NCI-H2029 treated with DMSO at 0.1 percent for 48 hours (cell line): ENCODE measurements at places on chromosomes 2 and 18.
A peak's percentile ranks its signal among the peaks of the same experiment; 100 is the strongest.

GRCh38 chr2:110948027-110948674 is 172.6 kb upstream of the BCL2L11 start:
- DNase-seq, result peak; percentile 35

DNA sequence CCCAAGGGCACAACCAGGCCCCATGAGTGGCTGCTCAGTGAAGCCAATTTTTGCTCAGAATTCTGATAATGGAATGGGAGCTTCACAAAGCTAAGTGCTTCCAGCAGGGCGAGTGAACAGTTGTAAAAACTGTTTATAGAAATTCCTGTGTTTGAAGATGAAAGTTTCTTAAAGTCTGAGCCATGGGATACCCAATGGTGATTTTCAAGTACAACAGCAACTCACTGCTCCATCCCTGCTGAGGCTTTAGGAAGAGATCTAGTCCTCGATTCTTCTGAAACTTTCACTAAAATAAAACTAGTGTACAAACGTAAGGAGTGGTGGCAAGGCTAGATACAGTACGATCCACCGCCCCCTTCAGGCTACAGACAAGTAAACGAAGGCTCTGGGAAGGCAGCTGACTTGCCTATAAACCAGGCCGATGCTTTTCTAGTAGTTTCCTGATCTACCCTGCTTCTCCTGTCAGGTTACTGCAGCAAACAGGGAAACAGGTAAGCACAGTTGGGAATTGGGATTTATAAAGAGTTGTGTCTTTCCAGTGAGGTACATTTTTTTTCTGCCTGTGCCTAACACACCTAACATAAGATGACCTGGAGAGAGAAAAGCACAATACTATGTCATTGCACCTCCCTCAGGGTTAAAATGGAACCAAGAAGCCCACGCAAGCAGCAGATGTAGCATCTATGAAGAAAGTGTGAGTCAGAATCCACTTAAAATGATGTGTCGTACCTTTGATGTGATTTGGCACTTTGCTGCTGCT is 108.7 kb downstream of the UXS1 start:
- DNase-seq, result no peak

DNA sequence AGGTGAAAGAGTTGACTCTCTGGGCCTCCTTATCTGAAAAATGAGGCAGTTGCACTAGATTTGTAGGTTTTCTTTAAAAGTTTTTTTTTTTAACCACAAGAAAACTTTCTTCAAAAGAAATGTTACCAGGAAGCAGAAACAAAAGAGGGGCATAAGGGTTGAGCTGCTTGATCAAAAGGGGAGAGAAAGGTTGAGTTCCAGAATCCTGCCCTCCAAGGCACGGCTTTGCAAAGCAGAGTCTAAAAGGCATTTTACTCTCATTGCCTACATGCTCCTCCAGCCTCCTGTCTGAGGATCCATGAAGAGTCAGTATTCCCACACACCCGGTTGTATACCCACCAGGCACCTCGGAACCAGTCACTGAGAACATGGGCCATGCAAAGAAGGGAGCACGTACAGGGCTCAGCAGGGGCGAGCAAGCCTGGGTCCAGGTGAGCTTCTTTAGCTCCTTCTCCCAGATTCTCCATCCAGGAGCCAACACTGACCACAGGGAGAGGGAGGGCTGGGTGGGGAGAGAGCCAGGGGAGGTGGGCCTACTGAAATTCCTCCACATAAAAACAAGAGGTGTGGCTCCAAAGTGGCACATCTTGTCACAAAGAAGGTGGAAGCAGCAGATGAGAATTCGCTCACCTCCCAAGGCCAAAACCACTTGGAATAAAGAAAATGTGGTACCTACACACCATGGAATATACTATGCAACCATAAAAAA is 116.0 kb upstream of the EPC2 start:
- DNase-seq, result no peak

- DNase-seq, result no peak
These were observed 17.1 kb downstream of the TUBB6 start for GRCh38 chr18:12324991-12325725.

DNA sequence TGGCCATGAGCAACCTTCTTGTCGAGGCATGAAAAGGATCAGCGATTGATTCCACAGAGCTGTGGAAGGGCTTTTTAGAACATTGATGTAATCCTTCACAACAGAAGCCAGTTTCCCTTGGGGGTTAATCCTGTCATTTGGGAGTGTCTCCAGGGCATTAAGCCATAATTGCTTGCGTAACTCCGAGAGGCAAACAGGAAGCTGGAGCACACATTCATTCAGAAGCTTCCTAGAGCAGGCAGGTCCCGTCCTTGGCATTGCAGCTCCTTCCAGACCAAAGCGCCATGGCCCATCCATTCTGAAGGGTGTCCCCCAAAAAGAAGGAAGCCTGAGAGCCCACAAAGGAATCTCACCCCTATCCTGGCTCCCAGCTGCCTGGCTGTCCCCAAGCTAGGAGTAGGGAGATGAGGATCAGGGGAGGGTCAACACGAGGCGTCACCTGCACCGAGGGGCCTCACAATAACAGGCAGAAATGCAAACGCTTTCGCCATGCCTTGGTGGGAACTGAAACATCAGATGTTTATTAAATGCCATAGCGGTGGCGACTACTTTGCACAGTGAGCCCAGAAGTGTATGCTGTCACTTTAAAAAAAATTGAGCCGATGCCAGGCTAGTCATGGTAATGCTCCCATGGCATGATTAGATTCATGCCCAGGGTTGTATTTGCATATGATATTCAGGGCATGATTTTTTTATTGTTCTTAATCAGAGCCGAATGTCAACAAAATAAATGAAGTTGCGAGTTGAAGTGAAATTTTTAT is 339.4 kb downstream of the BCL11A start:
- peak; percentile 33 for DNase-seq

DNA sequence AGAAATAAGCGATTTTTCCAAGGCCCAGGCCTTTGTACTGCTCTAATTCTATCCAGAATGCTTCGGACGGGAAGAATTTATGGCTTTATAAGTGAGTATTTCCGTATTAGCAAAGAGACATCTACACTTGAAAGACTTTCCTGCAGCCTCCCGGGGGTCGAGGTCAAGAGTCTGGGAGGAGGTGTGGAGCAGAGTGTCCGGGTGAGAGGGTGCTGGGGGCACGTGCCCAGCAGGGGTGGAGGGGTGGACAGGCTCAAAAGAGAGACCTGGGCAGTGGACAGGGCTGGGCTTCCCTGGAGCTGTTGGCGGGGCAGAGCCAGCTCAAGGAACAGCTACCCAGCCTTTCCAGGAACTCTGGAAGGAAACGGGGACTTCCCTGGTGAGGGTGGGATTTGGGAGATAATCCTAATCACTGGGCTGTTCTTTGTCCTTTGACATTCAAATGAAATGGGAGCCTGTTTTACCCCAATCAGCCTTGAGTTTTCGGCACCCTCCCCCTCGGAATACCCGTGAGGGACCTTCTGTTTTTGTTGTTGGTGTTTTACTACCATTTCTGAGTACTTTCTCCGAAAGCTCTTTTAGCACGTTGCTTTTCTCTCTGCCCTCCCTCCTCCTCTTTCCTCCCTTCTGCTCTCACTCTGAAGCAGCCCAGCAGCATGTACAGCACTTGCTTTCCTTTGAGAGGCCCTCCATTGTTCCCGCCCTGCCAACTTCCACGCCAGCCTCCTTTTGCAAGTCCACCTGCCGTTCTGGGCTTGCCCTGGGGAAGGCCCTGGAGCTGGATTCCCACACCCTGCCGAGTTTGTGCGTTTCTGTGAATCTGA is 164.7 kb downstream of the AGAP1 start:
- DNase-seq, result peak; percentile 31

GRCh38 chr2:19669559-19669958 is 232.2 kb downstream of the TTC32 start:
- DNase-seq, result no peak

DNA sequence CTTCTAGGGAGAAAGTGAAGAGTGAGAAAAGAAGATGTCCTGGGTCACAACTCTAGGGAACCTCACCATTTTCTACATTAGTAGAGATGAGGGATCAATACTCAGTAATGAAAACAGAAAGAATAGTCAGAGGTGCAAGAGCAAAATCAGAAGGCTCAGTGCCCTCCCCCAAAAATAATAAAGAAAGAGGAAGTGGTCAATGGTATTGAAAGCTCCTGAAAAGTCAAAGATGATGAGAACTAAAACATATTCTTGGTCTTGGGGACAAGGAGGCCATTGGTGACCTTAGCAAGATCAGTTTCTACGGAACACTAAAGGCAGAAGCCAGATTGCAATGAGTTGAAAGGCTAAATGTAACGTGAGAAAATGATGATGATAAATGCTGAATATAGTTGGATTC is 24.5 kb upstream of the MYO1B start:
- no peak for DNase-seq

GRCh38 chr2:73268830-73269685 is 15.2 kb downstream of the FBXO41 start:
- DNase-seq, result peak; percentile 39

DNA sequence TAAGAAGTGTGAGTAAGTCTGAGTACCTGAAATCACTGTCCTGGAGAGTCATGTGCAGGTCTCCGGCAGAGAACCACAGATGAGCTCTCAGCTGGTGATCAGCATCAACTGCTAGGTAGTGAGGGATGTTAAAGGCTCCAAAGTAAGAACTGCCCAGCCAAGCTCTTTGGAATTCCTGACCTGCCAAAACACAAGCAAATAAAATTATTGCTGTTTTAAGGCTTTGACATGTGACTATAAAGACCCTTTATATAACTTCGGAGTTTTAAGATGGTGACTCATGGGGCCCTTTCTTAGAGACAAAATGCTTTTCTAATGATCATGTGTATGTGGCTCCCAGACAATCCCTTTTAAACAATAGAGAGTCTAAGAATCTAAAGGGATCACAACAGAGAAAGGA is 855.7 kb downstream of the TRIB2 start:
- DNase-seq, result no peak

DNA sequence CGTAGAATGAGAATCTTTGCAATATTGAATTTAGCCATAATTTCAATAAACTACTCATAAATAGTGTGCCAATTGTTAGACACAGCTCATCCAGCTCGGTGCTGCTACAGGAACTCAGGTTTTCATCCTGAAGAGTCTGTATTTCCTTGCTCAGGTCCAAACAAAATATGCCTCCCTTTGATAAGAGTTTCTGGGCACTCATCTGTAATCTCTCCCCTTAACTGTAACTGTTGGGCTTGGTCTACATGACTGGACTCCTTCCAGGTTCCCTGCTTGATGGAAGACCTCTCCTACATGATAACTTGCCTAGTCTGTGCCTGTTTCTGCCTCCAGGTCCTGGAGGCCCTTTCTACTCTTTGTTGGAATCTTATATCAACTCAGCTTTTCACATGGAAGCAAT is 57.9 kb downstream of the GCA start:
- DNase-seq, result no peak

- no peak for DNase-seq
These were observed 100.3 kb downstream of the MBP start for GRCh38 chr18:77032181-77032701.

DNA sequence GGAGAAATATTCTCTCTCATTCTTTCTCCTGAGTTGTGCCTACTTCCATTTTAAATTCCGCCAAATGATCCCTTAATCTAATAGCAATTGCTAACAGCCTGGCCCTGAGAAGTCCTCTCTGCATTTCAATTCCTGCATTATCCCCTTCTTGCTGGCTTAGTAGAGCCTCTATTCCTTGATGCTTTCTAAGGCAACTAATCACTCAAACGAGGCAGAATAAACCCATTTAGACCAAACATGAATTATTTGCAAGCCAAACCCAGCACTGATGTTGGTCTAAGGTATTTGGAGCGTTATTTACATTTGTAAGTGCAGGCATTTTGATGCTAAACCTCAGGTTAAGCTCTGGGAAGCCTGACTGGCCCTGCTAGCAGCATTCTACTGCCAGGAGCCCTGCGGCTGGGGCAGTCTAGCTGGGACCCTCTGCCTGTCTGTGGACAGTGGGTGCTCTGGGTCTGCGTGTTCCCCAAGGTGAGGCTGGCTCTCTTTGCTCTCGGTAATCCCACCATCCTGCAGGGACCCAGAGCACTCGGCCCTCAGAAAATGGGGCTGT is 173.1 kb upstream of the HS6ST1 start:
- DNase-seq, result no peak

DNA sequence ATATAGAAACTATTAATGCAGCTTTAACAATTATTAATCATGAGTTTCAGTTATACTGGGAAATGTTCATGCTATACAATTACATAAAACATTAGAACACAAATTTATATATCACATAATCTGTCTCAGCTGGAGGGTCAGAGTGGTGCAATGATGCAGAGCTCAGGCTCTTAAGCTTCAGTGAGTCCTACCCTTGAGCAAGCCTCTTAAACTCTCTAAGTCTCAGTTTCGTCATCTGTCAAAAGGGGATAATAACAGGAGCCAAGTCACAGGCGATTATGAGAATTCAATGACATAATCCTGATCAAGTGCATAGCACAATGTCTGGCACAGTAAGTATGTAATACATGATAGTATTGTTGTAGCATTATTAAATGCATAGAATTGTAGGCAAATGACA is 46.0 kb downstream of the LAMA1 start:
- no peak for DNase-seq

GRCh38 chr2:55452879-55453278 is 33.2 kb upstream of the CCDC88A start:
- DNase-seq, result no peak

DNA sequence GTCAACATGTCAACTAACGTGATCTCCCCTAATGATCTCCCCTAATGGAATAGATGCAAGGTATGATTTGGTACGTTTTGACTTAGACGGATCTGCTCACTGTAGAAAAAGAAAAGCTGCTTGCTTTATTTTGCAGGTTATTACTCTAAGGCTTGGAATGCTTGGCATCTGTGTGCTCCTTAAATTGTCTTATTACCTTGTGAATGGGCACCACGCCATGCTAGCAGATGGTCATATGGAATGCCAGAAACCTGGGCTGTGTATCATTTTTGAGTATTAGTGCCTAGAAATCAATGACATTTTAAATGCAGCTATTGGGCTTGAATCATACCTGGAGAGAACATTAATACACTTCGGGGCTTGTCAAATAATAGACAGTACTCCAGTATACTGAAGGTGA is 16.5 kb upstream of the FIGN start:
- DNase-seq, result no peak

DNA sequence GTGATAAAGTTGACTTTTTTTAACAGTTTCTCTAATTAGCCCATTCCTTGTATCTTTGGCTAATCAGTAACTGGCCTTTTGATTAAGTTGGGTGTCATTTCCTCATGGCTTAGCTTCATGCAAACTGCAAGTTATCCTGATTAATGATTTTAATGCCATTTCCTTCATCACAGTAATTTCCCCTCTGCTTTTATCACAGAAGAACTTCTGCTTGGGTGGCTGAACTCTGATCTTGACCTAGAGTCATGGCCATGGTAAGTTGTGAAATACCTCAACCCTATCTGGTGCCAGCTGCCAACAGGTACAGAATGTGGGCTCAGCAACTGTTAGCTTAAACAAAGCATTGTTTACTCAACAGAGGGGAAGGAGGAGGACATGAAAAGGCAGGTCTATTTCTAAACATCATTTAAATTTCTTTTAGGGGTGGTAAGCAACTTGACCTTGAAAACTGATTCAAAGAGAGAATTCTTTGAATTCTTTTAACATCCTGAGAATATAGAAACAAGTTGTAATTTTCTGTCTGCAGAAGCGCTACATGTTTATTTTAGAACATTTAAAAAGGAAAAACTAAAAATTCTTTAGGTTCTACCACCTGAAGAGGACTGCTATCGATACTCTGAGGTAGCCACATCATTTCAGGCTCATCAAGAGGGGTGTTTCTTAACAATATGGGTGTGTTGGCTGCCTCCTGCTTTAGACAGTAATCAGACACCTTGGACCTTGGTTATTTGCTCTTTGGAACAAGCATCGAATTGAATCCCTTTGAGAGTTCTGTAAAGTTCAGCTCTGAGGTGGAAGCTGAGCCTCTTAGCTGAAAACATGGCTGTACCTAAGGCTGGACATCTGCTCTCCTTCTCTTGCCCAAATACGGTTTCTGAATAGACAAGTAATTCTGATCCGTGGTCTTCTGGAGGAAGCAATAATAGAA is 39.7 kb downstream of the ANXA4 start:
- DNase-seq, result peak; percentile 31

- DNase-seq, result peak; percentile 14
These were observed 6.7 kb downstream of the COA5 start for GRCh38 chr2:98601532-98602132.
